ENCODE measurements at places on chromosomes 5 and 9.

- peak; percentile 53 for DNase-seq
Observed at GRCh38 chr9:120730654-120731514, 16.6 kb upstream of the MEGF9 start.

- DNase-seq: no peak
Observed at GRCh38 chr5:32814141-32814540, 103.0 kb downstream of the NPR3 start.

- no peak for DNase-seq
Observed at GRCh38 chr5:127588368-127588767, 60.5 kb upstream of the CTXN3 start.

GRCh38 chr5:6722015-6722414 is 8.8 kb downstream of the TENT4A start:
- no peak for DNase-seq

GRCh38 chr9:129814432-129815223 is 9.3 kb downstream of the TOR1A start:
- no peak for DNase-seq

GRCh38 chr5:40405996-40406740 is 273.5 kb upstream of the PTGER4 start:
- DNase-seq: no peak

DNA sequence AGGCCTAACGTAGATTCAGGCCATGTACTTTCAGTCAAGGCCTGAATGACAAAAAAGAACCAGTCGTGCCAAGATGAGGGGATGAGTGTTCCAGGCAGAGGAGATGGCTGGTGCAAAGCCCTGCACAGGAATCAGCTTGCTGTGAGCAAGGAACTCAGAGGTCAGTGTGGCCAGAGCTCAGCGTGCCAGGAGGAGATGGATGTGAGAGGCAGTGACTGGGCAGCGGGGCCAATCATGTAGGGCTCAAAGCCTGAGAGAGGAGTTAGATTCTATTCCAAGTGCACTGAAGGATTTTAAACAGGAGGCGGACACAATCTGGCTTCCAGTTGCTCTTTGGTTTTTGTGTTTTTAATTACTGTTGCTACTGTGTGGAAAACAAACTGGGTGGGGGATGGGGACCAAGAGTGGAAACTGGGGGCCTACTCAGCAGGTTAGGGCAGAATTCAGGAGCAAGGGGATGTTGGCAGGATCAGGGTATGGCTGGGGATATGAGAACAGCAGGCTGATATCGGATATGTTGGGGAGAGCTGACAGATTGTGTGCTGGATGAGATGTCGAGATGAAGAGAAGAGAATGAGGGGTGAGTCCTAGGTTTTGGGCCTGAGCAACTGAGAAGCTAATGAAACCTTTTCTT is 64.3 kb downstream of the ANGPTL2 start:
- no peak for DNase-seq

DNA sequence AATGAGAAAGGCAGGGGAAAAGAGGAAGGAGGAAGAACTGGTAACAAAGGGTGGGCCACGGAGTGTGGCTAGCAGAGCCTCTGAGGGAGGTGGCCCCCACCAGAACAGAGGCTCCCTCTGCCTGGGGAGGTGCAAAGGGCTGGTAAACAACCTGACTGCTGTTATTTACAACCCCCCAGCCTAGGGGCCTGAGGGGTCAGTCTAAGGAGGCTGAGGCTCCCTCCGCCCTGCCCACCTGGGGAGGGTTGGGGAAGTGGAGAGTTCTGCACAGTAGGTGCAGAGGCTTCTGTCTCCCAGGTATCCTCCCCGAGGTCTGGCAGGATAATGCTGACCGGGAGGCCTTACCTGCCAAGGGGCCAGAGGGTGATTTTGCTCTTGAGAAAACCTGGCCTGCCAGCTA is 35.6 kb upstream of the SMU1 start:
- DNase-seq: no peak

DNA sequence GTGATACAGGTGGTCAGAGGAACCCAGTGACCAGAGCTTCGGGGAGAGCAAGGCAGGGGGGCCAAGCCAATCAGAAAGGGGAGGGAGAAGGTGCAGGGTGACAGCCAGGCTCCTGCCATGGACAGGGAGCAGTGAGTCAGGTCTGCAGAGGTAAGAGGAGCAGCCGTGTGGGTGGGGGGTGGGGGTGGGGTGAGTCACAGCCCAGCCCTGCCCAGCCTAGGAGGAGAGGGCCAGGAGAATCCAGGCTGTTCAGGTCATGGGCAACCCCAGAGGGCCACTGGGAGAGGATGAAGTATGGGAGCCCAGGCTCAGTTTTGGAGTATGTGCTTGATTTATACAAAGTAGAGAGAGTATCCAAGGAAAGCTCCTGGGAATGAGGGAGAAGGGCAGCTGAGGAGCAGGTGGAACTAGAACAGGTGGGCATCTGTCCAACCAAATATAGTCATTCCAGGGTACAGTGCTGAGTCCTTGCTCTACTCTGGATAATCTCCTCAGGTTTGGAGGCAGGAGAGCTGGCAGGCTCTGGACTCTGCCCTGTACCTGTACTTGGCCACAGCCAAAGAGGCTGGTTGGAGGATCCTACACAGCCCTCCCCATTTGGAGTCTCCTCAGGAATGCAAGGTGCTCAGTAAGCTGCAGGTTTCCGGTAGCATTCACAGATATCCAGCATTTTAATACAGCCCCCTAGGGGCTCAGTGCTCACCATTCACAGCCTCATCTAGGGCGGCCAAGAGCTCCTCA is 1.6 kb downstream of the HBEGF start:
- no peak for DNase-seq

GRCh38 chr9:124202447-124202971 is 55.2 kb upstream of the NEK6 start:
- DNase-seq: no peak

DNA sequence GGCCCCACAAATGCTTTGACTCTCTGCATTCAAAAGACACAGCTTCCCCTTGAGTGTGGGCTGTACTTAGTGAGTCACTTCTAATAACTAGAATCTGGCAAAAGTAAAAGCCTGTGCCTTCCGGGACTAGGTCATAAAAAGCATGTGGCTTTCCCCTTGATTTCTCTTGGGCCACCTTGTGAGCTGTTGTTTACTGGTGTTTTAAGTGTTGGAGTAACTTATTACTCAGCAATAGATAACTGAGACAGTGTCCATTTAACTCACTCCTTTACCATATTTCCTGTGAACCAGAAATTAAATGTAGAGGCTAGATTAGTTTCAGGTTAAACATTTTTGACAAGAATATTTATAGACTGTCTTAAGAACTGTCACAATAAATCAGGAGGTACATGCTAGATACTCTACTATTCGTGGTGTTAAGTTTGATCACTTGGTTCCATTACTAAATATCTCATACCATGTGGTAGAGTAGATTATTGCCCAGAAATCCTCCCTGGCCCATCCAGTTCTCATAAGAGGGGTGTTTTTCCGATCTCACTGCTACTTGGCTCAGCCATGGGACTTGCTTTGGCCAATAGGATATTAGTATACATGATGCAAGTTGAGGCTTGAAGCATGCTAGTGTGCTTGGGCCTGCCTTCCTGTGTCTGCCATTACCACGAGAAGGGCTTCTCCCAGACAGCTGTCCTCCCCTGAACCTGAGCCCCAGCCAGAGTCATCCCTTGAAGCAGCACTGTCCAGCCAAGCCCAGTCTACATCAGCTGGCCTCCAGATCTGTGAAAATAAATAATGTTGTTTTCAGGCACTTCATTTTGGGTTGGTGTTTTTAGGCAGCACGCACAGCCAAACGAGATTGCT is 10.4 kb upstream of the CMBL start:
- DNase-seq: no peak

GRCh38 chr9:76704593-76705204 is 59.5 kb upstream of the PCA3 start:
- DNase-seq: peak; percentile 49

DNA sequence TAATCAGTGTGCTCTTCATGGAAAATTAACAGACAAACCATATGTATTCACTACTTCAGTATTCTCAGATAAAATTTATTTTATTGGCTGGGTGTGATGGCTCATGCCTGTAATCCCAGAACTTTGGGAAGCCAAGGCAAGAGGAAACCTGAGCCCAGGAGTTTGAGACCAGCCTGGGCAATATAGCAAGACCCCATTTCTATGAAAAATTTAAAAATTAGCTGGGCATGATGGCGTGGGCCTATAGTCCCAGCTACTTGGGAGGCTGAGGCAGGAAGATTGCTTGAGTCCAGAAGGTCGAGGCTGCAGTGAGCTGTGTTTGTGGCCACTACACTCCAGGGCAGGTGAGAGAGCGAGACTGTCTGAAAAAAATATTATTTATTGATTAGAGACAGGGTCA is 23.4 kb upstream of the CREBRF start:
- no peak for DNase-seq

DNA sequence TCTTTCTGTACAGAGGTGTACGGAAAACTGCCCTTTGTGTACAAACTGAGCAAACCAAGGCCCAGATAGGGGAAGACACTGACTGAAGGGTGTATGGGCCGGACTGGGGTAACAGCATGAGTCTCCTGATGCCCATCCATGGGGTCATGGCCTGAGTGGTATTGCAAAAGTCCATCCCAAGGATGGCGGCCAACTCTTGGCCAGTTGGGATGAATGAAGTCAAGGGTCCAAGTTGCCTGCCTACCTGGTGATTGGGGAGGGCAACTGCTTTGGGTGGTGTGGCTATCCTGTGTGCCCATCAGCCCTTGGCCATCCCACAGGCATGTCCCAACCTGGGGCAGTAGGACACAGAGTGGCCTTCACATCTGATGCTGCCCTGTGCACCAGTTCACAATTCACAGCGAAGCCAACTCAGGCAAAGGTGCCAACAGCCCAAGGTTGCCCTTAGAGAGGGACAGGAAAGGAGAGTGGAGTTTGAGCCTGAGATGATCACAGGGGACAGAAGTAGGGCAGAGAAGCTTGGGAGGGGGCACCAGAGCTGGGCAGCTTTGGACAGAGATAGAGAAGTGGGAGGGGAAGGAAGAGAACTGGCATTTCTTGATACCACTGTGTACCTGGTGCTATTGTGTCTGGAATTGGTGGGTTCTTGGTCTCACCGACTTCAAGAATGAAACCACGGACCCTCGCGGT is 46.6 kb downstream of the COL15A1 start:
- no peak for DNase-seq

DNA sequence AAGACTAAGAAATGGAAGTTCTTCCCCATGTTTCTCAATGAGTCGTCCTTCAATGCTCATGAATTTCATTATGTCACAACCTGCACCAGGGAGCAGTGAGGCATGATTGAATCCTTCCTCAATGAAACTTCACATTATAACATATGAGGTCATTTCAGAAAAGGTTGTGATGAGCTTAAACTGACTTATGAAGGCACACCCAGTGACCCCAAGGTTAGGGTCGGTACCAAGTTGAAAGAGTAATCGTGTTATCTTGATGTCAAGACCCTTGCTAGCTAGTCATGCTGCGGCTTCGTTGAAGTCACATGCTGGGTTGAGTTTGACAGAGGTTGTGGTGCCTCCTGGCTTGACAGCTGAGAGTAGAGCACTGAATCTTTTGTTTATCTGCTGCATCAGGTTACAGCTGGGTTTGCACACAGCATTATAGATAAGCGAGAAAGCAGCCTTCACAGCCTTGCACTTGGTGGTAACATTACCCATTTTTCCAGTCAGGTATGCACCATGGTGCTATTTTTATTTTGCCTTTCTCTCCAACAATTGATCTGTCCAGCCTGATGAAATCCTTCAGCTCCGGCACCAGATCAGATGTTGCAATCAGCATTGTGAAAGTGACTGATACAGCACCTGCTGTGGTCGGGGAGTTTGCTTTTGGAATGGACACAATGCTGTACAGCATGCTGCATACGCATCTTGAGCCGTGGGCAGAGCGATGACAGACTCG is 133.2 kb downstream of the ERCC6L2 start:
- DNase-seq: no peak

- no peak for DNase-seq
Observed at GRCh38 chr5:54695198-54695966, 177.8 kb downstream of the SNX18 start.

- no peak for DNase-seq
Observed at GRCh38 chr9:123437201-123437600, 81.2 kb downstream of the CRB2 start.

GRCh38 chr5:178322736-178323540 is 90.3 kb upstream of the PHYKPL start:
- no peak for DNase-seq

GRCh38 chr9:20650750-20651299 is 28.5 kb upstream of the MLLT3 start:
- no peak for DNase-seq

- DNase-seq: no peak
Observed at GRCh38 chr9:94018628-94019027, 63.5 kb upstream of the BARX1 start.

- DNase-seq: no peak
Observed at GRCh38 chr9:91303741-91304415, 57.8 kb downstream of the AUH start.

GRCh38 chr5:5838493-5838892 is 416.0 kb downstream of the ICE1 start:
- no peak for DNase-seq

DNA sequence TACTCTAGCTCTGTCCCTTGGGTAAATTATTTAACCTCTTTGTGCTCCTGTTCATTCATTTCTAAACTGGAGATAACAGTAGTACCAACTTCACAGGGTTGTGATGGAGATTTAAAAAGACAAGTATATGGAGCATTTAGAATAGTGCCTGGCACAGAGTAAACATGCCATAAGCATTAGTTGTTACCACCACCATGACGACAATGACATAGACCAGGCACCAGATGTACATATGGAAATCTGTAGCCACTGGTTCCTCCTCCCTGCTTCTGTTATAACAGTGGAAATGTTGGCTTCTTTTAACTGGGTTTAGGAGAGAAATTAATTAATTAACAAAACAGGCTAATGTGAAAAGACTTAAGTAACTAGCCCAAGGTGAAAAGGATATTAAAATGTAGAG is 217.5 kb downstream of the DENND1A start:
- DNase-seq: no peak

DNA sequence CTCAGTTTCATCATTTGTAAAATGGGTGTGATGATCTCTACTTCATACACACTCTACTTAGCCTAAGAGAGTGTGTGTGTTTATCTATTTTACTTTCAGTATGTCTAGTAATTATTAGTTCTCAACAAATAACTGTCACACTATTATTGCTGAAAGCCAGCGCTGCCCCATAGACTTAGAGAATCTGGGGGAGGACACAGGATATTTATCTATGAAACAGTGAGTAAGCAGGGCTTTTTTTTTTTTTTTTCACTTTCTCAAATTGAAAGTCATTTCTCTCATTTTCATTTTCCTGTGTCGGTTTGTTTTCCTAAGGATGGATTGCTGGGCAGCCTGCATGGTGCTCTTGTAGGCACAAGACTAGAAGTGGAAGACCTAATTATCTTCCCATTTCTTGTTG is 248.4 kb upstream of the RPS23 start:
- DNase-seq: no peak

GRCh38 chr5:35788724-35789123 is 68.0 kb upstream of the IL7R start:
- DNase-seq: no peak

- no peak for DNase-seq
Observed at GRCh38 chr9:108322326-108323098, 533.3 kb downstream of the ACTL7B start.

GRCh38 chr9:92947268-92948037 is at the start of gene FGD3:
FGD3 (plus strand) TSS chr9:92947523; CDS start chr9:92976257, 28,734 bp downstream.
- DNase-seq: no peak

Data from BJ (cell line).